Glutamatergic neuron (in vitro differentiated cells): ENCODE measurements at places on chromosomes 2 and 18.

GRCh38 chr2:238004077-238004830 lies 37.4 kb downstream of the UBE2F start:
- DNase-seq: no peak

DNA sequence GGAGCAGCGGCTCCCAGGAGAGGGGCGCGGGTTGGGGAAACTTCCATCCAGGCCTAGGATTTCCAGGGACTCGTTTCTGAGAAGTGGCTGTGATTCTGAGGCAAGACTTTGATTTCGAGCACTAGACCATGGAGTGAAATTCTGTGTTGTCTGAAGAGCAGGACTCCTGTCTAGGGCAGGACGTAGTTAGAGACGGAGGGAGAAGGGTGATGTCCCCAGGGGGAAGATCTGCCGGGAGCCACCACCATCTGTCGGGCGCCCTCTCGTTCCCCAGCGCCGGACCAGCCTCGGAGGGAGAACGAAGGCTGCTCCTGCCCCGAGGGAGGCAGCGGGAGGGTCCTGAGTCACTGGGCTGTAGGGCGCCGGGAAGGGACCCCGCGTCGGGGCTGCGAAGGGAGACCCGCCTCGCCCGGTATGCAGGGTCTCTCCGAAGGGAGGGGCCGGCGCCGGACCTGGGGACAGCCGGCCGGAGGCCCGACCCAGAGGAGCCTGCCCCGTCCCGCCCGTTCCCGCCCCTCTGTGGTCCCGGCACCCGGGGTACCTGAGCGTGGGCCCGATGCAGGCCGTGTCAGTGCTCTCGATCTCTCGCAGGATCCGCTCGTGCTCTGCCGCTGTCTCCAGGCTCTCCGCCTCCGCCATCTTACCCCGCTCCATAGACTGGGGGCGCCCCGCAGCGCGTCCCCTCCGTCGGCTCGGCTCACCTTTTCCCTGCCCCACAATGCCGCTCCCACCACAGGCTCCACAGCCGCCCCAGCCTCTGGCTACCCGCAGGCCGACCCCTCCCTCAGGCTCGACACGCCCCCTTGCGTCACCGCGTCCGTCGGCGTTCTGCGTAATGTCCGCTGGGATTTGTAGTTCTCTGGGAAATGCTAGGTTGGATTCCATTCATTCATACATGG lies at the start of gene EXOC6B:
Gene EXOC6B, minus strand, starts transcription at position 777 of the 899 bp plus-strand sequence.
- DNase-seq: peak; percentile 97

DNA sequence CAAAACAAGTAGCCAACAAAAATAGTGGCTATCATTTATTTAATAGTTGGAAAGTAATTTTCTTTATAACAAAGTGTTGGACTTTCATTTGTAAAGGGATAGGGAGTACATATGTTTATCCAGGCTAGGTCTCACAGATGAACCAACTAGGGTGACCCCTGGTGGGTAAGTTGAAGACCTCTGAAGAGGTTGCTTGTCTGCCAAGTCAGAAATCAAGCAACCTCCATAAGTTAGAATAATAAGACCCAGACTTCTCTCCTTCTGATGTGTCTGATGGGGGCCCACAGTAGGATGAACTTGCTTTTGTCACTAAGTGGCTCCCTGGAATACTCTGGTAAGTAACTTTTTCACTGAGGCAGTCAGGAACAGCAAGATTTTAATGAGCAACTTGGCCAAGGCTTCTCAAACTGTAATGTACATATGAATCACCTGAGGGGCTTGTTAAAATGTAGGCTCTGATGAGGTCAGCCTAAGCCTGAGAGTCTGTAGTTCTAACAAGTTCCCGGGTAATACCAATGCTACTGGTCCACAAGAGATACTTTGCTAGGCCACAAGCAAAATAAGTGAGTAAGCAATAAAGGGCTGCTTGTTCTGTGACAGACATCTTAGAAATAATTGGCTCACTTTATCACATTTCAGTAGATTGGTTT lies 319.6 kb downstream of the PIK3C3 start:
- no peak for DNase-seq

- no peak for DNase-seq
Measured at GRCh38 chr2:44533508-44533907, 171.8 kb downstream of the CAMKMT start.

GRCh38 chr2:182509216-182509615 lies 82.4 kb upstream of the PDE1A start:
- DNase-seq: no peak

DNA sequence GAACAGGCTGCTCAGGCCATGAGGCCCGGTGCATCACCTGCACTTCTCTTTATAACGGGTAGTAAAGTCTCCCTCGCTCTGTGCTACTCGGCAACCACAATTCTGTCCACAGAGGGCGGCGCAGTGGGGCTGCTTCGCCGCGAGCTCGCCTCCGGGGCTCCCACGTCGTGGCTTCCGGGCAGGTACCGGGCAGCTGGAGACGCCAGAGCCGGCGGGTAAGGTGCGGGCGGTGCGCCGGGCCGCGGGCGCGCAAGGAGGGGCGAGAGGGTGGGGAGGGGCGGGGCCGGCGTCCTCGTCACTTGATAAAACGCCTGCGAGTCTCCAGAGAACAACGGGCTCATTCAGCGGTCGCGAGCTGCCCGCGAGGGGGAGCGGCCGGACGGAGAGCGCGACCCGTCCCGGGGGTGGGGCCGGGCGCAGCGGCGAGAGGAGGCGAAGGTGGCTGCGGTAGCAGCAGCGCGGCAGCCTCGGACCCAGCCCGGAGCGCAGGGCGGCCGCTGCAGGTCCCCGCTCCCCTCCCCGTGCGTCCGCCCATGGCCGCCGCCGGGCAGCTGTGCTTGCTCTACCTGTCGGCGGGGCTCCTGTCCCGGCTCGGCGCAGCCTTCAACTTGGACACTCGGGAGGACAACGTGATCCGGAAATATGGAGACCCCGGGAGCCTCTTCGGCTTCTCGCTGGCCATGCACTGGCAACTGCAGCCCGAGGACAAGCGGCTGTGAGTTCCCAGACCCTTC lies at the start of gene ITGA6:
Gene ITGA6, plus strand, starts transcription at position 331 of the 734 bp plus-strand sequence.
- DNase-seq: peak; percentile 73

- no peak for DNase-seq
Measured at GRCh38 chr2:133090358-133090757, 420.4 kb upstream of the LYPD1 start.

DNA sequence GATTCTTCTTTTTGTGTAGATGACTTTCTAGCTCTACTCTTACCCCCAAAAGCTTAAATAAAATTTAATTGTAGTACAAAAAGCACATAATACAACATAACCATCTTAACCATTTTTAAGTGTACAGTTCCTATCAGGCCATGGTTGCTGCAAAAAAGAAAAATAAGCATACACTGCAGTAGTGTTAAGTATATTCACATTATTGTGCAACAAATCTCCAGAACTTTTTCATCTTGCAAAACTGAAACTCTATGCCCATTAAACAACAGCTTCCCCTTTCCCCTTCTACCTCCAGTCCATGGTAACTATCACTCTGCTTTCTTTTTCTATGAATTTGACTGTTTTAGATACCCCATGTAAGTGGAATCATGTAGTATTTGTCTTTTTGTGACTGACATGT lies 18.1 kb downstream of the PPM1B start:
- DNase-seq: no peak

DNA sequence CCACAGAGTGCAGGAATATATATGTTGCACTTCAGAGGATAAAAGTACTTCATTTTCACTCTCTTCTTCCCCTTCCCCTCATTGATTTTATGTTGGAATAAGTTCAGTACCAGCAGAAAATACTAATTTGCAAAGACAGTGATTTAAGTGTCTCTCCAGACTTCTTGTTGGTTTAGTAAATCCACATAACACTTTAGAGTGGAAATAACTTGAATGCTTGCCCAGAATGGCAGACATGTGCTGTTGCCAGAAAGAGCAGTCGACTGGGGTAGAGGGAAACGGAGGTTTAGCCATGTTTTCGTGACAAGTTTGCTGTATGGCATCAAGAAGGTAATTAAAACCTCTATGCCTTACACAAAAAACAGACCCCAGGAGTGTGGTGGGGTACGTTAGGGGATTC lies 246.0 kb upstream of the CXCR4 start:
- DNase-seq: no peak

GRCh38 chr18:69365658-69366057 lies 35.0 kb upstream of the DOK6 start:
- no peak for DNase-seq

DNA sequence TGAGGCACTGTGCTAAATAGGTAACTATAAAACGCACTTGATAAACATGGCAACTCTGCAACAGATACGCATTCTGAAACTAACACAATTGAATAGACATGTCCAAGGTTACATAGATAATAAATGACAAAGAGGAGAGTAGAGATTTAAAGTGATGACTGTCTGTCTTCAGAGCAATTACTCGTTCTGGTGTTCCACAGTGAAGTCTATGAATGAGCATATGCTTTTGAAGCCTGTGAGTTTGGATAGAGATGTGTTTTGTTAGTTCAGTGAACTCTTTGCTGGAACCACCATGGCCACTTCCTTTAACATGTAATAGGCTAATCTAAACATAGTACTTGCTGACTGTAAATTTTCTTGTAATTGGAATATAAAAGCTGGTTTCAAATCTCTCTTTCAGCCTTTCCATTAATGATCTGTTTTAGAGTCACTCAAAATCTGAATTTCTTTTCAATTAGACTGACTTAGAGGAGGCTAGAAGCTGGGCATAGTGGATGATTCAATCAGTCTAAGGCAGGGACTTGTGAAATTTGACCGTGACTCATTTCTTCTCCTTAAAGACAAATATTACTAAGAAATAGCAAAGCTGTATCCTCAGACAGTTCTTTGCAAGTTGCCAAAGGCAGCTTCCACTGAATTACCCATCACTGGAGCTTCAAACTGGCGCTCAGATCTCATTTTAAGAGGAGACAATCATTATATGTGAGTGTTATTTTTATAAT lies 1130.1 kb upstream of the CELF4 start:
- DNase-seq: no peak

DNA sequence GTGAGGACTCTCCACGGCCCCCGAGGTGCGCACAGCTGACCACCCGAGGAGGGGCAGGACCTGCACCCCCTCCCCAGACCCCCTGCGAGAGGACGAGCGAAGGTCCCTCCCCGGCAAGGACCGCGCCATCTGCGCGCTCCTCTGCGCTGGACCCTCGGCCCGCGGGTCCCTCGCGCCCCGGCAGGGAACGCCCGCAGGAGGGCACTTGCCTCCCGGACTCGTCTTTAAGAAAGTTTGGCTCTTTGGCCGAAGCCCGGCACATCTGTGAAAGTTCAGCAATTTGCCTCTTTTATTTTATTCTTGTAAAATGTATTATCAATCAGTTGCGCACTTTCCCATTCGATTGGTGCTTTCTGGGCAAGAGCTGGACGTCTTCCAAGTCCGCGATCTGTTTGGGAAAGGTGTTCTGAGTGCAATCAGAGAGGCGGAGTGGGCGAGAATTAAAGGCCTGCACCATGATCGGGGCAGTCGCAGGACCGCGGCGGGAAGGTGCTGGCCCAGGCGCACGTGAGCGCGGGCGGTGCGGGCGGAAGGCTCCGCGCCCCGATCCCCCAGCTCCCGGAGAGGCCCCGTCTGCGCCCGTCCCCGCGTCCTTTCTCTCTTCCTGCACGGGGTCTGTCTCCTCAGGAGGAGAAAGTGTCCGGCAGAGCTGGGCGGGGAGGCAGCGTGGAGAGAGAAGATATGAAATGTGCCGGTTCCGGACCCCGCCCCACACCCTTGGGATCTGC lies 1.6 kb upstream of the ALKAL2 start:
- DNase-seq: peak; percentile 46

GRCh38 chr18:53040286-53040685 lies 700.3 kb downstream of the DCC start:
- DNase-seq: no peak

DNA sequence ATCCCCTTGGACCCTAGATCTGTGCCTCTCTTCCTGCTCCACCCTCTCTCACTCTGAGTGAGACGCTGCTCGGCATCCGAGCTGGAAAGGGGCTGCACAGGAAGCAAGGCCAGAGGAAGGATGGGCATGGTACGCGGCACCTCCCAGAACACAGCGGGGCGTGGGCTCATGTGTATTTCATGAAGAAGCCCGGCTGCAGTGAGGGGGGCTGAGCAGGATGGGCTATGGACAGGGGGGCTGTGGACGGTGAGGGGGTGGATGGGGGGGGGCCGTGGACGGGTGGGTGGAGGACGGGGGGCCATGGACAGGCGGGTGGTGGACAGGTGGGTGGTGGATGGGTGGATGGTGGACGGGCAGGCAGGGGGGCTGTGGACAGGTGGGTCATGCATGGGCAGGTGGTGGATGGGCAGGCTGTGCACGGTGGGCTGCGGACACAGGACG lies 28.5 kb downstream of the SLC66A2 start:
- DNase-seq: no peak

DNA sequence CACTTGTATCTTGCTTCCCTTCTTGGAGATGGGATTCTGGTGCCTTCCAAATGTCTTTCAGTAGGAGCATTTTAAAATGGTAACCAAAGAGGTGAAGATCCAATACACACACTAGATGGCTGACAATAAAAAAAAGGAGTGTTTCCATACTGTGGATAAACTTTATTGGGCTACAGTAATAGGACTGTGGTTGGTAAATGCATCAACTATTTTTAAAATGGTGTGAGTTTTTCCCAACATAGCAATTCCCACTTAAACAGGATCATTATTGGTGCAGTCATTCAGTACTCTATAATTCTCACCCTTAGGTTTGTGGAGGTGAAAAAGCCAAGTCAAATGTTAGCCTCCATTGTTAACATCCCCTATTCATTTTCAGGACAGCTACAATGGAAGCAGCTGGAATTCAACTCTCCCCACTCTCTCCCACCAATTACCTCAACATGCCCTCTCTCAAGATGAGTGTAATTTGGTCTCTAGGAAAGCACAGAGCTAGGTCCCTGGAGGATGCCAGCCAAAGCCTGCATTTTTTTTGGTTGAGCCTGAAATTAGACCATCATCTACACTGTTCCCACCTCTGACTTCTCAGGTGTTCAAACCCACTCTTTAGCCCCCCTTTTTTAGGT lies 273.3 kb downstream of the TCF4 start:
- DNase-seq: peak; percentile 52

DNA sequence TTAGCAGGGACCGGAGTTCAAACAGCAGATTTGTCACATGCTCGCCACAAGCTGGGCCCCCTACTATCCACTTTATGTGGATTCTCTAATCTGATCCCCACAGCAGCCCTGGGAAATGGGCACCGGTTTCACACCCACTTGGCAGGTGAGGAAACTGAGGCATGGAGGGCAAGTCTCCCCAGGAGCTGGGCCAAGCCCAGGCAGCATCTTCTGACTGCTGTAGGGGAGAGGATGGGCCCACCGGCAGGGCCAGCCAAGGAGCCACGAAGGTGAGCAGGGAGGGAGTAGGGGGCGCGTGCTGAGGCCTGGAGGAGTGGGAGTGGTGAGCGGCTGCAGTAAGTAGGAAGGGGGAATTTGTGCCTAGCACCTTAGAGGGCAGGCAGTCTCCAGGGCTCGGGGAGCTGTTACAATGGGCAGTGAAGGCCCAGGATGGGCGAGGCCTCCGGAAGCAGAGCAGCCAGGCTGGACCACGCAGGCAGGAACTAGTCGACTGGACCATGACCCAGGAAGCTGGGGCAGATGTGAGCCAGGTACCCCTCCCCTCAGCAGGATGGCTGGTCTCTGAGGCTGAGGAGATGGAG lies 37.1 kb downstream of the COA5 start:
- DNase-seq: no peak

- no peak for DNase-seq
Measured at GRCh38 chr2:128809880-128810279, 491.2 kb upstream of the HS6ST1 start.

GRCh38 chr2:31256611-31257382 lies 22.8 kb downstream of the EHD3 start:
- no peak for DNase-seq

- DNase-seq: no peak
Measured at GRCh38 chr2:137700681-137701080, 263.6 kb upstream of the HNMT start.
